ENCODE measurements at places on chromosomes 3 and 15.

GRCh38 chr15:35123743-35124142, 38.6 kb upstream of the NANOGP8 start:
- DNase-seq, result no peak

- no peak for DNase-seq
These were observed 62.4 kb upstream of the PCSK6 start for GRCh38 chr15:101551696-101552591.

GRCh38 chr3:23170291-23170690, 32.8 kb upstream of the UBE2E2 start:
- no peak for DNase-seq

GRCh38 chr15:37094915-37095711, 5.2 kb downstream of the MEIS2 start:
- no peak for DNase-seq

- DNase-seq, result no peak
These were observed 192.7 kb downstream of the SUCLG2 start for GRCh38 chr3:67461667-67462142.

DNA sequence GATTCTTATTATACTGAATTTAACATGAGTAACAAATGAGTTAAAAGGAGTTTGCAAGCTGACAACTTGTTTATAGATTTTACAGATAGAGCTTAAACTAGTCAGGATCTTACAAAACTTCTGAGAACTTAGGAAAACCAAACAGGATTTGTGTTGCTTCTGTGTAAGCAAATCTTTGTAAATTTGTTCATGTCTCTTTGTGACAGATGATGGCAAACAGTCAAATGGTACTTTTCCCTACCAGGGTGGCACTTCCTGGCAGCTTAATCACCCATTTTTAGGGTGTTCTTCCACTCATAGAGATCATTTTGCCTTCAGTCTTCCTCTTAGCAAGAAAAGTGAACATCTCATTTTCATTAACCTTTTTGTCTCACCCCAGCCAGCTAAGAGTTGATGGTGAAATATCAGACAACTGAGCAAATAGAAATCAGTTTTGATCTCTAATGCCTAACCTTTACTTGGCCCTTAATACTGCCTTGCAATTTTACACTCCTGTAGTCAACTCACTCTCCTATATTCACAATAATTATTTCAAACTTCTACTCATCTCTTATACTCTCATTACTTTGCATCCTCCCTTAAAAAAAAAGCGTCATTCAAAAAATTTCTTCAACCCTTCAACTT, 23.7 kb upstream of the NECTIN3 start:
- no peak for DNase-seq

- DNase-seq, result no peak
These were observed 133.8 kb downstream of the ZBBX start for GRCh38 chr3:167246252-167246651.

- no peak for DNase-seq
These were observed 583 bp downstream of the EAF1 start for GRCh38 chr3:15427981-15428380.

GRCh38 chr3:56806407-56806806, 4.7 kb upstream of the ARHGEF3 start:
- no peak for DNase-seq

DNA sequence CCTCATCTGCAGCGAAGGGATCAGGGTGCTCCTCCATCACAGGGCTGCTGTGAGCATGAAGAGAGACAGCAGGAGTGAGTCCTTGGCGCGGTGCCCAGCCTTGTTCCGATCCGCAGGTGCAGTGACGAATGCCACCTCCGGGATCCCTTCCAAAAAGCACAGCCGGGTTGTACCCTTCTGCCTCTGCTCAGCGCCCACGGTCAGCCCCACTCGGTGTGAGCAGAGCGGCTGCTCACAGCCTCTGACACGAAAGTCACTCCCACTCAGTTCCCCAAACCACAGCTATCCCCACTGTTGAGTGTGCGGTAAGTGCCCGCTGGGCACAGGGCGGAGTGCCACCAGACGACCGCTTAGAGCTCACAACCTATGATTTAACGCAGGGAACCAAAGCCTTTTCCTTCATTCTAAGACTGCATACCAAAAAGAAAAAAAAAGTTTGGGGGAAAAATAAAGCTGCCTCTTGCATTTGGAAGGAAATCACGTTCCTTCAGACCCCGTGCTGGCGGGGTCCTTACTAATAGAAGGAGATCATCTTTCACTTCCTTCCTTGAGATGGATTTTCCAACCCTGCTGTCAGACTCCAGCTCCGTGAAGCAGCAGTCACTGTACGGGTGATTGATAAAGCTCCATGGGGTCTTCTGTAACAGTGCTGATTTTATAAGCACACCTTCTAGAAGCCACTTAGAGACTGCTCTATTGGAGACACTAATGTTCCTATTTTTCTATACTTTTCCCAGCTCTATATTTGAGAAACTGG, 34.7 kb upstream of the TUBGCP5 start:
- DNase-seq, result no peak

GRCh38 chr3:75248974-75249373, 415.2 kb upstream of the FRG2C start:
- DNase-seq, result peak; percentile 26

GRCh38 chr15:98690272-98690950, 42.1 kb downstream of the IGF1R start:
- DNase-seq, result no peak

DNA sequence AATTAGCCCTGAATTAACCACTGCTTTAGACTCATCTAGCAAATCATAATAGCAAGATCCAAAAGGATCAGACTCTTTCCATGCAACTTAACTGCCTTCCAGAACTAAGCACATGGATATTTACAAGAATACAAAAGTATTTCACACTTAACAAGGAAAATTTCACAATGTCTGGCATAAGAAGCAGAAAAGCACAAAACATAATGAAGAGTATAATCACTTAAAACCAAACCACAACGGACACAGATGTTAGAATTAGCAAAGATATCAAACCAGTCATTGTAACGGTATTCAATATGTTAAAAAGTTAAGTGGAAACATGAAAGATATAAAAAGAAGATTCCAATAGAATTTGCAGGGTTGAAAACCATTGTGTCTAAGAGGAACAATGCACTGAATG, 51.5 kb upstream of the COL6A6 start:
- no peak for DNase-seq

DNA sequence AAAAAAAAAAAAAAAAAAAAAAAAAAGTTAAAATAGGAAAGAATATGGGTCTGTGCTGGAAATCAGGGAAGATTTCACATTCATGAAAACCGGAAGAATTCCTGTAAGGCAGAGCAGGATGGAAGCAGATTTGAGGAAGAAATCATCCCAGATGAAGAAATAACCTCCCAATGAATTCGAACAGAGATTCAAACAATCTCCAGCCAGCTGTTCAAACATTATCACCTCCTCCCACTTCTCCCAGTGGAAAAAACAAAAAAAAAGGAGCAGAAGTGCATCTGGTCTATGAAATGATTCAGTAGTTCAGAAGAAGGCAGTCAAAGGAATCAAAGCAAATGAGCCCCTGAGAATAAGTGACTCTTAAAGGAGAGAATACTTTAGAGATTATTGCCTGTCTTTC, 33.1 kb downstream of the CP start:
- no peak for DNase-seq

DNA sequence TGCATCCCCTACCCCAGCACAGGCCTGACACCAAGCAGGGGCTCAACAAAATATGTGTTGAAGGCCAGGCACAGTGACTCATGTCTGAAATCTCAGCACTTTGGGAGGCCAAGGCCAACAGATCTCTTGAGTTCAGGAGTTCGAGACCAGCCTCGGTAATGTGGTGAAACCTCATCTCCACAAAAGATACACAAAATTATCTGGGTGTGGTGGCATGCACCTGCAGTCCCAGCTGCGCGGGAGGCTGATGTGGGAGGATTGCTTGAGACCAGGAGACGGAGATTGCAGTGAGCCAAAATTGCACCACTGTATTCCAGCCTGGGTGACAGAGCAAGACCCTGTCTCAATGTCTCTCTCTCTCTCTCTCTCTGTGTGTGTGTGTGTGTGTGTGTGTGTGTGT, 30.7 kb upstream of the CYP11A1 start:
- no peak for DNase-seq

GRCh38 chr15:70605606-70606410, 157.6 kb downstream of the UACA start:
- no peak for DNase-seq

DNA sequence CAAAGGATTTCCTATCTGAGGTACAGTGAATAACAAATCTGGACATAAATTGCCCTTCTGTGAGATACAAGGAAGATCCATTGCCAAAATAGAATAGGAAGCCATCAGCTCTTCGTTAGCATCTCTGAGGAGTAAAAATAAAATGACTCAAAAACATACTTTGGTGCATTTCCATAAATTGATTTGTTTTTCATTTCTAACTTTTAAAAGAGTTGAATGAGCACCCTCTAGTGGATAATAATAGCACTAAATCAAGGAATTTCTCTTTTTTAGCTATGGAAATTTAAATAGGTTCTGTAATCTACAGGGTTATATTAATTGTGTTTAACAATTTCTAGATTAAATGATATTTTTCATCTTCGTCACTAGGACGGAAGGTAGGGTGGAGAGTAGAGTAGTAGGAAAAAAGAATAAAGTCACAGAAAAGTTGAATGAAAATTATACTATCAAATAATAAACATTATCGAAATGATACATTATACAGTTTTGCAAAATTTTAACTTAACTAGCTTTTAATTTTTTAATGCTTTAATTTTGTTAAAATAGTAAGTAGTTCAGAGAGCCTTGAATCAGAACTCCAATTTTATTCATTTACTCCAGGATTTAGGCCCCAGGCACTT, 6.4 kb downstream of the NSUN3 start:
- DNase-seq, result no peak

GRCh38 chr3:160909917-160910316, 153.9 kb downstream of the PPM1L start:
- DNase-seq, result no peak

- DNase-seq, result no peak
These were observed 131.2 kb upstream of the TGFBR2 start for GRCh38 chr3:30475038-30475808.

GRCh38 chr15:29747837-29748417, 74.3 kb downstream of the TJP1 start:
- no peak for DNase-seq

- no peak for DNase-seq
These were observed 4.1 kb downstream of the TNFSF10 start for GRCh38 chr3:172518929-172519640.

DNA sequence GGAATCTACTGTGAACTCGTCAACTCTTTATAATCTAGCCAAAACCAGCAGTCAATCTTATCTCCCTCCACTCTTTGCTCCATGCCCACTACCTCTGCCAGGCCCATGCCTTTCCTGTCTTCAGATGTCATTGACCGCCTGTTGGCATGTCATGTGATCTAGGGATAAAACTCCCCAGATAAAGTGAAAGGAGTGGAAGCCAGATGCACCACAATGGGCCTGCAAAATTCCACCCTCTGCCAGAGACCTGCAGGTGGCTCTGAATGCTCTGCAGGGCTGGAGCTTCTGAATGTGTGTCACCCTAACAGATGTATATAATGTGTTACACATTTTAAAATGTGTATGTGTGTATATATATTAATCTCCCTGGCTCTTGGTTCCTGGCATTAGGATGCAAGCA, 2.3 kb upstream of the CCR3 start:
- no peak for DNase-seq

- no peak for DNase-seq
These were observed 215.6 kb upstream of the VEPH1 start for GRCh38 chr3:157718800-157719199.

DNA sequence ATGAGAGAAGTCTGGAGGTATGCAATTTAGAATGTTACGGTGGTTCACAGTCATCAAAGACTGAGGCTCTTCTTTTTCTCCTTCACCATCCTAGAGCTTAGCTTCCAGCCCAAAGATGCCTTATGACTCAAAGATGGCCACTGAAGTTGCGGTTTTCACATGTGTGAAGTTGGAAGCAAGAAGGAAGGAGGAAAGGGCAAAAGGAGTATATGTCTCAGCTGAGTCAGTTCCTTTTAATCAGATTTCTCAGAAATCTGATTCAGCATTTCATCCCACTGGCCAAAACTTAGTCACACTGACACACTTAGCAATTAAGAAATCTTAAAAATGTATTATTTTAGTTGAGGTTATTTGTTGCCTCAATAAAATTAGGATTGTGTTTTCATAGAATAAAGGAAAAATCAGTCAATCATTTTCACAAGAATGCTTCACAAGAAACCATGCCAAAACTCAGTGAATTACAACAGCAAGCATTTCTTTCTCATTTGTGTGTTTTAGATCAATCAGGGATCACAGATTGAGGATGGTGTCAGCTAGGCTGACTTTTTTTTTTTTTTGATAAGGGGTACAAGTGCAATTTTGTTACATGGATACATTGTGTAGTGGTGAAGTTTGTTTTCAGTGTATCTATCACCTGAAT, 211.1 kb upstream of the GADL1 start:
- peak; percentile 84 for DNase-seq

GRCh38 chr3:130759692-130760338, 13.2 kb upstream of the PIK3R4 start:
- DNase-seq, result no peak

DNA sequence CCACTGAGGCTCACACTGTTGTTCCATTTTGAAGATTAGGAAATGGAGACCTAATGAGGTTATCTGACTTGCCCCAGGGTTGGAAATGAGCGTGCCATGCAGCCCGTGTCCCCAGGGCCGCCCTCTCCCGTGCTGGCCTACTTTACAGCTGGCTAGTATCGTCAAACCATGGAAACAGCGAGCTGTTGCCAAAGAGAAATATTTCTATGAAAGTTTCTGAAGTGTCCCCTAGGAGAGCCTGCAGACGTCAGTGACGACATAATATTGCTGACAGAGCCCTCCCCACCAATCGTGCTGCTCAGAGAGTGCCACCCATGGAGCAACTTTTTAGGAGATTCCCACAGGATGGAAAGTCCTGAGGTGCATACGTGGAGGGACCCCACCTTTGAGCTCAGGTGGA, 11.2 kb upstream of the FAM174B start:
- no peak for DNase-seq

- no peak for DNase-seq
These were observed 42.2 kb downstream of the DMXL2 start for GRCh38 chr15:51580385-51580784.

GRCh38 chr3:28924744-28925360, 356.0 kb upstream of the RBMS3 start:
- no peak for DNase-seq

DNA sequence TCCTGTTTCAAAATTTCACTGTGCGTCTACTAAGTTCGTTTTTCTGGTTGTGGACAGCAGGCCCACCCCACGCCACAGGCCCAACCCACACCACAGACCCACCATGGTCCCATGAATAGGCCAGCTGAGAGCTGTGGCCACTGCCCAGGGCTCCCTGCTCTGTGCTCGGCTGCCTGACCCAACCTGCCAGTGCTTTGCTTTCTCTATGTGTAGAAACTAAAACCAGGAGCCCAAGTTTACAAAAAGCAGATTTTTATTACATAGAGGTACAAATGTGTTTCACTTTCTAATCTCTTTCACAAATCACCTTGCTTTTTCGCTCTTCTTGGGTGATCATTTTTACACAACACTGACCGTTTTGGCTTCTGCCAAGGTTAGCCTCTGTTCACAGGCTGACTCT, 69.1 kb downstream of the HERC2 start:
- DNase-seq, result no peak

GRCh38 chr3:179961071-179961702, 75.5 kb downstream of the PEX5L start:
- DNase-seq, result no peak

- DNase-seq, result no peak
These were observed 132.7 kb upstream of the RAP2B start for GRCh38 chr3:153029350-153029749.
